ENCODE measurements at places on chromosomes 16 and 17.

DNA sequence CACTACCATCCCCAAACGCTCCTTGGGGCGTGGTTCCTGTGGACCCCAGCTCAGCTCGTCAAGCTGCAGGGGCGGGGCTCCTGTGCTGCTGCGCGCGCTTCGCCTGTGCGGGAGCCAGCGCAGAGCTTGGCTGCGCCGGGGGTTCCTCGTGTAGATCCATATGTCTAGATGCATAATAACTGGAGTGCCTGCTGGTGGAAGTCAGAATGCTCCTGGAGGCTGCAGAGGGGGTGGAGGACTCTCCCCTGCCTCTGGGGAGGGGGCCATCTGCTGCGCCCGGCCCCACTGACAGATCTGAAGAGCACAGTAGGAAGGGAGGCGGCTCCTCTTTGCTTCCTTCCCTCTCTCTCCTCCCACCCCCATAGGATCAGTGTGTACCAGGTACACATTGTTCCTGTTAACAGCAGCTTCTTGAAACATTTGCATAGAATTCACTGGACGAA lies 4.6 kb downstream of the RASD1 start:
- no peak for DNase-seq

GRCh38 chr17:74457146-74457819 lies 9.2 kb upstream of the CD300A start:
- DNase-seq: peak; percentile 24

DNA sequence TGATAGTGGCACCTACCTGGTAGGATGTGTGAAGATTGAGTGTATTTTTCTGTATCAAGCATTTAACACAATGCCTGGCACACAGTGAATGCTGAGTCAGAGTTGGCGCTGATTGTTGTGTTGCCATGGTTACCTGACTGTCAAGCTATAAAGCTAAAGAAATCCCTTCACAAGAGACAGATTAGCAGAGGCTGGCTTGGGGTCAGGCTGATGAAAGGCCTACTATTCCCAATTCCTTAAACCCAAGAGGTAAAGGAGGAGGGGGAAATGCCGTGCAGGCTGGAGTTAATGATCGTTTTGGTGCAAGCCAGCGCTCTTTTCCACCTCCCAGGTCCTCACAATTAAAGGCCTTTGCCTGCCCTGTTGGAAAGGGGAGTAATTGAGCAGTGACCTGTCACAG lies 5.9 kb downstream of the CLEC19A start:
- no peak for DNase-seq

DNA sequence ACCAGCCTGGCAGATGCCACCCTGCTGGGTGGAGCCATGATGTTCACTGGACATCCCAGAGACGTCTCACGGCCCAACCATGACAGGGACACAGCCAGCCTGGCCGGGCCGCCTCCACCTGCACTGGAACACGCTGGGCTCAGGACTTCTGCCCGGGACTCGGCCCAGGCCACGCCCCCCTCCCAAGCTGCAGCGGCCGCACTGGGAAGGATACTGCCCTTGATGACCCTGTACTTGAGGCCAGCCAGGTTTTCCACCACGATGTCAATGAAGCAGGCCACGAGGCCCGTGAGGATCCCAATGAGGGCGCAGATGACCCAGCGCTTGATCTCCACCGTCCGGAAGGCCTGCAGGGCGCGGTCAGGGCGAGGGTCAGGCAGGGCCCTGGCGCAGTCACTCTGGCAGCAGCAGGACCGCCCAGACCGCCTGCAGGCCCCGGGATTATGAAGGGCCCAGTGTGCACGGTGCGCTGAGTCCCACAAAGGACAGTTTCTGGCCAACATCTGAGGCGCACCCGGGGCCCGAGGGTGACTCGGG lies 14.2 kb downstream of the CLCN7 start:
- no peak for DNase-seq

GRCh38 chr16:28277537-28278388 lies 14.6 kb upstream of the SBK1 start:
- DNase-seq: peak; percentile 89
